ENCODE measurements at places on chromosomes 16 and 17.

DNA sequence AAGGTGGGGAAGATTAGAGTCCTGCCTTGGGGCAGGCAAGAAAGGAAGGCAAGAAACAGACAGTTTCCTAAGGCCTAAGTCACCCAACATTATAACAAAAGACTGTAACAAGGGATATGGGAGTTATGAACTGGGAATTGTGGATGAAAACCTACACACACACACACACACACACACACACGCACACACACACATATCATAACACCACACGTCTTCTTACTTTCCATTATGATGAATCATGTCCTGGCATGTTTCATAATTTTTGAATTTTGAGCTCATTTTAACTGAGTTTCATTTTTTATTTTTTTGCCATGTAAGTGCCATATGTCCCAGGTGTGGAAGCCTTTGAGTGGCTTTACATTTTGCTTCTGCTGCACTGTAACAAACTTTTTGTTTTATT is 29.9 kb downstream of the HS3ST2 start:
- no peak for DNase-seq

DNA sequence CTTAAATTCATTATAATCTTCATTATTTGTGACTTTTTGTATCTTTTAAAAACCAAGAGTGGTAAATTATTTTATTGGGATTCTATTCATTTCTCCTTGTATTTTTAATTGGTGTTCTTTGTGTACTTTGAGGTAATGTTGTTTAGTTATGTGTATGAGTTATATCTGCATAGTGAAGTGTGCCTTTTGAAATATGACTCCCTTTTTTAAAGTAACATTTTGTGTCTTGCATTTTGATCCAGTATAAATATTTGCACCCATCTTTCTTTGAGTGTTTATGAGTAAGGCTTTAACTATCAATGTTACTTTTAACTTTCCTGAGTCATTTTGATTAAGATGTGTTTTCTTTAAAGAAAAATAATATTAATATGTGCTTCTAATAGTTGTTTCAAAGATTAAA is 90.0 kb upstream of the MYOCD start:
- no peak for DNase-seq

DNA sequence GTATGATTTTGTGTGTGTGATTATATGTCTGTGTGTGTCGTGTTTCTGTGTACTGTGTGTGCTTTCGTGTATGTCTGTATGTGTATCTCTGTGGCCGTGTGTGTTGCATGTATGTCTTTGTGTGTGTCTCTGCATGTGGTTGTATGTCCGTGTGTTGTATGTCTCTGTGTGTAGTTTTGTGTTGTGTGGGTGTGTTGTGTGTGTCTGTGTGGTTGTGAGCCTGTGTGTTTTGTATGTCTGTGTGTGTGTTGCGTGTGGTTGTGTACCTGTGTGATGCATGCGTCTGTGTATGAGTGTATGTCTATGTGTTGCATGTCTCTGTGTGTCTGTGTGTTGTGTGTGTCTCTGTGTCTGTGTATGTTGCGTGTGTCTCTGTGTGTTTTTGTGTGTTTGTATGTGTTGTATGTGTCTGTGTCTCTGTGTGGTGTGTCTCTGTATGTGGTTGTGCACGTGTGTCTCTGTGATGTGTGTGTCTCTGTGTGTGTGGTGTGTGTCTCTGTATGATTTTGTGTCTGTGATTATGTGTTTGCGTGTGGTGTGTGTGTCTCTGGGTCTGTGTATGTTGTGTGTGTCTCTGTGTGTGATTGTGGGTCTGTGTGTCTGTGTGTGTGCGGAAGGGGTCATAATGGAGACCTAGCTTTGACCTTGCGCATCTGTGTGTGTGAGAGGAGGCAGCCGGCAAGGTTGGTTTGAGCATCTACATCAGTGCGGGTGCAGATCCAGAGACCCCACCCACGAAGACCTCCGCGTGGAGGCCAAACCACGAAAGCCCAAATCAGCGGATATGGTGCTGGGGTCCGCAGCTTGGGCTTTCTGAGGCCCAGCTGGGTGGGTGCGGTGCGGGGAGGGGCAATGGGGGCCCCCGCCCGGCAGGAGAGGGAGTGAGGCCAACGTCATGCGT is 212.6 kb upstream of the GSE1 start:
- DNase-seq = no peak

- DNase-seq = peak; percentile 54
Measured at GRCh38 chr17:2602597-2603017, 9.2 kb downstream of the PAFAH1B1 start.

- DNase-seq = no peak
Measured at GRCh38 chr17:74151551-74152315, 51.7 kb upstream of the RPL38 start.

DNA sequence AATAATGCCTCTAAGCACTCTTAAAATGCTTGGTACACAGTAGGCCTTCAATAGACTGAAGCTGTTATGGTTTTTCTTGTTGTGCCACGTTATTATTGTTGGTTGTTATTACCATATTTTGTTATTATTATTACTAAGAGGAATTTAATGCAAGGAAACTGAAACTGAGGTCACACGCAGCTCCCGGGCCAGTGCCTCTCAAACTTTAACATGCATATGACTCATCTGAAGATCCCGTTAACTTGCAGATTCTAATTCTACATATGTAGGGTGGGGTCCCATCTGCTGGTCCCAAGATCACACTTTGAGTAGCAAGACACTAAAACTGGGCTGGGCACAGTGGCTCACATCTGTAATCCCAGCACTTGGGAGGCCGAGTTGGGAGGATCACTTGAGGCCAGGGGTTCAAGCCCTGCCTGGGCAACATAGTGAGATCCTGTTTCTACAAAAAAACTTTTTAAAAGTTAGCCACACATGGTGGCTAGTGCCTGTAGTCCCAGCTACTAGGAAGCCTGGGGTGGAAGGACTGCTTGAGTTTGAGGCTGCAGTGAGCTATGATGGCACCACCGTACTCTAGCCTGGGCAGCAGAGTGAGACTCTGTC is 888 bp downstream of the ACSM5 start:
- no peak for DNase-seq

DNA sequence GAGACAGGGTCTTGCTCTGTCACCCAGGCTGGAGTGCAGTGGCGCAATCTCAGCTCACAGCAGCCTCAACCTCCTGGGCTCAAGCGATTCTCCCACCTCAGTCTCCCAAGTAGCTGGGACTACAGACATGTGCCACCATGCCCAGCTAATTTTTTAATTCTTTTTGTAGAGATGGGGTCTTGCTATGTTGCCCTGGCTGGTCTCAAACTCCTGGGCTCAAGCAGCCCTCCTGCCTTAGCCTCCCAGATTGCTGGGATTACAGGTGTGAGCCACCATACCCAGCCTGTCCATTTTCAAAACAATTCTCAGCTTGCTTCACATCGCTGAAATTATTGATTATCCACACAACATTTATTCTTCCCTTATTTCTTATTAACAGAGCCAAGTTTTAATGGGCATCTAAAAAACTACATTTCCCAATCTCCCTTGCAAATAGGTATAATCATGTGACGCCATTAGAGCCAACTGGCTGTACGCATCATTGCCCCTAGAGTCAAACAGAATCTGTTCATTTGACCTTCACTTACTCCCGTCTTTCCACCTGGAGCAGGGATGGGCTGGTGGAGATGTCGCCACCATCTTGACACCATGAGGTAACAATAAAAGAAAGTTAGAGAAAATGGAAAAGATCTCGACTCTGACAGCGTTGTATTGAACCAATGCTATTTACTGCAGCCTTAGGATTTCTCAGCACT is 148.0 kb upstream of the FOXF1 start:
- no peak for DNase-seq

GRCh38 chr17:46143827-46144236 is 49.4 kb downstream of the KANSL1 start:
- DNase-seq = no peak

- no peak for DNase-seq
Measured at GRCh38 chr17:6164996-6165395, 94.8 kb downstream of the WSCD1 start.

DNA sequence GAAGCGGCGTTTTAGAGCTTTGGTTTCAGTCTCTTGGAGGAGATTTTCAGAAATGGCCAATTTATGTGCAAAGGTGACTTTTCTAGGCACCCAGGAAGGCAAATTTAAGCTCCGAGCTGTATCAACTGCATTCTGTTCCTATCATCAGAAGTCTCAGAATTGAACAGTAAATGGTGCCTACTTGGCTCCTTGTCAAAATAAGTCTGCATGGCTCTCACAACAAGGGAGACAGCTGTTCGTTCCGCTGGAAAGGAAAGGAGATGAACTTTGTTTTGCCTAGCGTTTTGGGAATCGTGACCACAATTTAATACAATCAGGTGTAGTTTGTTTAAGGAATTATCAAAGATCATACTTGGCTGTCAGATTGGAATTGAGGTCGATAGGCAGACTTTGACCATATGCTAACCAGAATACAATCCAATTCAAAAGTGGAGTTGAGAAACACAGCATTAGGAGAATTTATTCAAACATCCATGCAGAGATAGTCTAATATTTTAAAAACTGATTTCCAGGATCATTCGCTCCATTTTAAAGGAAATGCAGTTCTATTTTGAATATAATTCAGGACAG is 139.4 kb downstream of the CPPED1 start:
- no peak for DNase-seq

GRCh38 chr16:75099075-75099667 is 17.4 kb downstream of the LDHD start:
- DNase-seq = no peak

DNA sequence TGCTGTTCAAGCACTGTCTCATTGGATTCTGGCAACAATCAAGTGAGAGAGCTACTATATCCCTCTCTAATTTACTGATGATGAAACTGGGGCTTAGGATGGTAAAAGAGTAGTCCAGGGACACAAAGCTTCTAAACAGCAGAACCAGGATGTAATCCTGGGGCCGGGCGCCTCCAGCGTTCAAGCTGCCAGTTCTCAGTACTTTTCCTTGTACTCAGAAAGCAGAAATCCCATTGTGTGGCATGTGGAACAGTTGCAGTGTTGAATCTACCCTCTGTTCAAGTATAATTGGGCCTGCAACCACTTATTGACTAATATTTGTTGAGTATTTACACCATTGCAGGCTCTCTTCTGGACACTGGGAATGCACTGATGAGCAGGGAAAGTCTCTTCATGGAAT is 14.5 kb upstream of the CDH13 start:
- DNase-seq = no peak

DNA sequence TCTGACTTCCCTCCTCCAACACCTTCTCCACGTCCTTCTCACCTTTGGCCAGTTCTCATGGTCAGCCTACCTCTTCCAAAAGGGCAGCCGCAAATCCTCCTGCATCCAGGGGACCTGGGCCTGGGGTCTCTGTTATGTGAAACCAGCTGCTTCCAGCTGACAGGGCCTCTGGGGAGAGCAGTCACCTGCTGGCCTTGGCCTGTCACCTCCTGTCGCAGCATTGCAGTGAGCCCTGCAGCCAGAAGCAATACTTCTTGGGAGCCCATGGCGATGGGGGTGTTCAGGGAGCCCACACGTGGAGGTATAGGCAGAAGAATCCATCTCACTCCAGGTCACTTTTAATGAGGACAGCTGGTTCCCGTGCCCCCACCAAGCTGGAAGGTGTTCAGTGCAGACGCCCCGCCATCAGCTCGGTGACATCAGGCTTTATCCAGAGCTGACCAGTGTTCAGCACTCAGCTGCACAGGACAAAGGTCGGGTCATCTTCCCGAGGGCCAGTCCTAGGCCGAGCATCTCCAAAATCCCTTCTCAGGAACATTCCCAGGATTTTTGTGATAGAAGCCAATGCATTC is 1.7 kb upstream of the SLC47A2 start:
- no peak for DNase-seq

DNA sequence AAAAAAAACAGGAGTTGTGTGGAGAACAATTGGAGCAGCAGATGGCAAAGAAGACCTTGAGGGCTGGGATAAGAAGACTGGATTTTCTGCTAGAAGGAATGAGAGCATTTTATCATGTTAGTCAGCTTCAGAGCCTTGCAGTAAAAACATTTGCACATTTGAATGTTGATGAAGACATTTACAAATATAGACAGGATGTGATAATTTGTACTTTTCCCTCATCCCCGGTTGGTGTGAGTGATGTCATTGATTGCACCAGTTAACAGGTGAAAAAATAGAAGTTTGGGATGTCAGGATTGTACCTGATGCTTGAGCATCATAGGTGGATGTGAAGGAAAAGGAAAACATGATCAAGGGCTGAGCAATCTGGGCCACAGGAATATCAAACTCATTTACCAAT is 22.6 kb upstream of the MAPK3 start:
- DNase-seq = no peak

Measured in lung (tissue), 17 donors.